ENCODE measurements at places on chromosomes 11 and 22.

DNA sequence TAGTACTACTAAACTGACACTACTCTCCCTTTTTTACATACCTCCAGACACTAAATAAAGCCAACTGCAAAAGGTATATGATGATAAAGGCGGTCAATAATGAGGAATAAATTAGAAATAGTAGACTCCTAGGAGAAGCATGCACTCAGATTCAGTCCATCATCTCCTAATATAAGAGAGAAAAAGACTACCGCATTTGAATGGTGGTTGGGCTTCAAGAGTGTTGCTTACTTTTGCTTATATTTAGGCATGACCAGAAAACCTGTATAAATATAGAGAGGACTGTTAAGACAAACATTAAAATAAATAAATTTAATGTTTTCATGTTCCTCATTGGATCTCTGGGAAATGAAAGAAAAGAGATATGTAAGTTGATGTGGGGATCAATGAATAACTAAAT is 1137.0 kb downstream of the FAM181B start:
- no peak for DNase-seq

DNA sequence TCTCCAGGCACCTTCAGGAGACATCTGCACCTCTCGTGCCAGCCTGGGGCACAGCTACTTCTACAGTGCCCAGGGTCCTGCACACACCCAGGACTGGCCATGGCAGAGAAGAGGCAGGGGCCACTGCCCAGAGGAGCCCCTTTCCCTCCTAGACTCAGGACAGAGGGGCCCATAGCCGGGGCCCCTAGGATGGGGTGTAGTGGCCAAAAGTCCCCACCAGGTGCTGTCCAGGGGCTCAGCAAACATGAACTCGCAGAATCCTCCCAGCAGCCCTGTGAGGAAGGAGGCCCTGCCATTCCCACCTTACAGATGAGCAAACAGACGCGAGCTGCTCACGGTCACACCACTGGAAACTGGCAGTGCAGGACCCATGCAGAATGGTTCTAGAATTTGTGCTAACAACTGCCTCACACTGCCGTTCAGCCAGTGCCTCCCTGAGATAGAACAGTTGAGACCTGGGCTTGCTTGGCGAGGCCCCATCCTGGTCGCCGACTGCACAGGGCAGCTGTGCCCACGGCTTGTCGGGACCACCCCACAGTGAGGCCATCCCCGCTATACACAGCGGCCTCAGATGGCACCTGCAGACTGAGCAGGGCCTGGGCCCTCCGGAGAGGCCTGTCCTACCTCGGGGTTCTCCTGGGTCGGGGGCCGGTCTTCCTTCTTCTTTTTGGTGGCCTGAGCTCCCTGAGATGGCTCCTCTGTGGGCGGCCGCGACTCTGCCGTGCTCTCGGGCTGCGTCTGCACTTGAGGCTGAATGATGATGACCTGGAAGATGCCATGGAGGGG is 96.4 kb downstream of the PHF21B start:
- no peak for DNase-seq

GRCh38 chr11:45658292-45658991 is 7.0 kb downstream of the CHST1 start:
- no peak for DNase-seq

GRCh38 chr11:35487532-35488078 is 37.8 kb downstream of the PAMR1 start:
- DNase-seq: no peak

- DNase-seq: no peak
Measured at GRCh38 chr22:46970411-46971098, 208.1 kb downstream of the TBC1D22A start.

GRCh38 chr22:31244046-31244942 is 32.2 kb downstream of the LIMK2 start:
- DNase-seq: no peak

DNA sequence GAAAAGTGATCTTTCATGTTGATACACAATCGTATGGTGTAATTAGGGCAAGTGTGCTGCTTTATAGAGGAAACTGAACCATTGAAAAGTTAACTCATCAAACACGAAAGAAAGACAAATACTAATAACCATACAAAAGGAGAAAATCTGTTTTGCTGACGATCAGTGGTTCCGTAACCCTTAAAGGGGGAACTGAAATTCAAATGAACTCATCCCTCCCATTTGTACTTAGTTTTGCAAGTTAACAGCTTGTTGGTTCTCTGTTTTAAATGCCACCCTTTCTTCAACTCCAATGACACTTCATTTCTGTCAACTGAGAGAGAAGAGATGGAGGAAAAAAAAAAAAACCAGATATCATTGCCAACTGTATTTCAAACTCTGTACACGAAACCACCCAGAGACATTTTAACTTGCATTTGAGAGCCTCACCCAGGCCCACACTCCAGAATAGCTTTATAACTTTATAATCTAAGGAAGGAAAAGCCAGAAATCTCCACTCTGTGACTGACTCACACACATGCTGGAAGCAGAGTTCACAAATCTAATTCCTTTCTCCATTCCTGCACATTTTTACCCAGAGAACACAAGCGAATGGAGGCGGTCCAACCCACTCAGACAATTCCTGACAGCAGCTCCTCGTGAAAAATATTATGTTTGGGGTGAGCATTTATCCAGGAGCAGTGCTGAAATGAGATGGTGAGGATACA is 17.4 kb upstream of the CSNK2A3 start:
- no peak for DNase-seq

DNA sequence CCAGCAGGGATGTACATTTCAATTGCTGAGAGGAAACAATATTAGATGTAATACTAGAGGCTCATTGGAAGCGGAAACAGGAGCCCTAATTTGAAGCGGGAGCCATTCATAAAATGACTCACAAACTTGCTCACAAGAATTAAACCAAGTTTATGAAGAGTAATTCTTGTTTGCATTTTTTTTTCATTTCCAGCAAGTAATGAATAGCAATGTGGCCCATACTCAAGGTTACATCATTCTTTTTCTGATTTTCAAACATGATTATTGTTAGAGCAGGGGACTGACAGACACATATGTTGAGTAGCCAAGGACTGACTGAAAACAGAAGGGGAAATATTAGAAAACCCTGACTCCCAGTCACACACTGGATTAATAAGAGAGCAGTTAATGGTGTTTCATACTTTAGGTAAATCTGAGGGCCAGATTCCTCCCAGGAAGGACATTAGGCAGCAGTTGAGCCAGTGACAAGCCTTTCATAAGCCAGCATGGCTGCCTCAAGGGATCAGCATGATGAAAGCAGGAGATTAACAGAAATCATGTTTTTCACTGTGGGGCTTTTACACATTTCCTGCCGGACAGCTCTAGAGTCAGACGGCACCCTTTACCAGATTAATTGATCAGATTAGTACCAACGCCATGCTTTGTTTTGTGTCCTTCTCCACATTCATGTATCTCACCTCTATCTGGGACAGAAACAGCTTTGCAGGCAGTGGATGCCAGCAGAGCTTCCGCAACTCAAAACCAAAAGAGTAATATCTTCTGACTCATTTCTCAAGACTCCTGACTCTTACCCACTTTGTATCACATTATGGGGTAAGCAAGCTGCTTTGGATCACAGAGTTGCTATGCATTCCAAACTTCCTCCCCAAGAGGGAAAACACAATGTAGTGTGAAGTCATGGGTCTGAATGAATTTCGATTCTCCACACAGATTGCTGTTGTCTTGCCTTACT is 831.6 kb downstream of the KCNA4 start:
- no peak for DNase-seq

- DNase-seq: no peak
Measured at GRCh38 chr11:39910087-39910486, 1549.4 kb downstream of the LRRC4C start.

All from GDM1 (cell line).